Smooth muscle cell of bladder (primary cell): ENCODE measurements at places on chromosomes 11 and 22. TPM values are rescaled to one million over a fixed set of nuclear protein-coding genes. Genes with fewer than 3 reads are reported as not detected.

Gene MS4A1
- not detected in 2 replicates for total RNA-seq

Gene TSPAN32
- under 0.01 TPM in 2 replicates for total RNA-seq

Gene FGF4
- not detected in 2 replicates for total RNA-seq

Gene BCR
- 24.2 and 30.2 TPM in 2 replicates for total RNA-seq

Gene RIMBP3C
- 0.14 and 0.18 TPM in 2 replicates for total RNA-seq
